ENCODE measurements at places on chromosomes 2 and 18.

- no peaks in the 10 kb centered on the region for H3K4me1 ChIP-seq
- no peak overlapping the region for H3K4me3 ChIP-seq
- H3K27me3 ChIP-seq, result no peaks in the 10 kb centered on the region
- no peak for DNase-seq
These were observed 56.5 kb downstream of the TPGS2 start for GRCh38 chr18:36772241-36772723.

DNA sequence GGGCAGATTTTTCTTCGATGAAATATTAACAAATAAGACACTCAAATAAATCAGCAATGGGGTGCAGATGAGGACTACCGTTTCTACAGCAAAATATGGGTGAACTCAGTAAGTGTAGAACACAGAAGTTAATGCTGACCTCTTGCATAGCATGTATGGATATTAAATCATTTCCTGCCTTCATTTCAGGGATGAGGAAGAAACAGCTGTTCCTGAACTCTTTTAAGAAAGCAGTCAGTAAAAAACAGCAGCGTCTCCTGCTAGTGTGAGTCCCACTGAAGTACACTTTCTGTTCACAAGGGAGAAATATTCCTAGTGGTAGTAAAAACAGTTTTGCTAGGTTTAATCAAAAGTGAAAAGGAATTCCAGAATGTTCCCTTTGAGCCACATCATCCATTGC is 379.0 kb downstream of the ZEB2 start:
- no peak overlapping the region for H3K4me3 ChIP-seq
- no peak for DNase-seq
- no peaks in the 10 kb centered on the region for H3K36me3 ChIP-seq
- H3K4me1 ChIP-seq, result no peaks in the 10 kb centered on the region
- H3K27me3 ChIP-seq, result no peaks in the 10 kb centered on the region

DNA sequence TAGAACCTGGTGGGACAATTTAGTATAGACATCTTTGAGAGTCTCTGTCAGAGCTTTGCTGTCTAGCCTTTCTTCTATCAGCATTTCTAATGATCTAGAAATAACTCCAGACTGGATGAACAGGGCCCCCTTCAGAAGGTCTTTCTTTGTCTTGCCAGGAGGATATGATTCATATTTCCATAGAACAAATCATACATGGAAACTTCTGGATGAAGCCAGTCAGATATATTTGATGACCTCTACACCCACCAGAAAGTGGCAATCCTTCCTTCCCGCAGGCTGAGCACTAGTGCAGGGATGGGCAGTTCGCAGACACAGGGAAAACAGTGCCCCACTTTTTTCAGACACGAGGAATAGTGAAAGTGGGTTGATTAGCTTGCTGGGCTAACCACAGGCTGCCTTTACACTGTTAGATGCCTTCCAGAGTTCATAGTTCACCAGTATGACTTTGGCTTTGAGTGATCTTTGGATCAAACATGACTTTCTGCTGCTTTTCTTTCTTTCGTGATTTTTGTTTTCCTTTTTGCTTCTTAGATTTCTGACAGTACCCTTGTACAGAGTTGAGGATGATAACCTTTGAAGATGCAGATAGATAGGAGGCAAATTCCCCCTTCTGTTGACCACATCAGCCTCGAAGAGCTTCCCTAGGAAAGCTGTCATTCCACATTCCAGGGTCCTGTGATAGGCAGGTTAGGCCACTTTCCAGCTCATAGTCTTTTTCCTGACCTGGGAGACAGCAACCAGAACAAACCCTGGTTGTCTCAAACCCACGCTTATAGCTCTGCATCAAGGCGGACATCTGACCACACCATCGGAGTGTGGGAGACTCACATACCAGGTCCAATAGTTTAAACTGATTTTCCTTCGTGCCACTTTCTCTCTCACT is 237.0 kb downstream of the ZNF407 start:
- H3K27ac ChIP-seq, result no peak overlapping the region
- H3K27me3 ChIP-seq, result no peaks in the 10 kb centered on the region
- H3K4me1 ChIP-seq, result no peaks in the 10 kb centered on the region
- no peak overlapping the region for H3K4me3 ChIP-seq
- no peak for DNase-seq

GRCh38 chr2:120346026-120346666 is at the start of gene INHBB:
TSS of gene INHBB (plus strand) at chr2:120346136. CDS start at chr2:120346189, 53 bp downstream.
- H3K27me3 ChIP-seq, result peaks cover 46% of the 10 kb centered on the region
- H3K36me3 ChIP-seq, result no peaks in the 10 kb centered on the region
- peak within 1 kb of the TSS; percentile 51 for H3K27ac ChIP-seq
- peaks cover 28% of the 10 kb centered on the region for H3K4me1 ChIP-seq
- DNase-seq, result no peak

DNA sequence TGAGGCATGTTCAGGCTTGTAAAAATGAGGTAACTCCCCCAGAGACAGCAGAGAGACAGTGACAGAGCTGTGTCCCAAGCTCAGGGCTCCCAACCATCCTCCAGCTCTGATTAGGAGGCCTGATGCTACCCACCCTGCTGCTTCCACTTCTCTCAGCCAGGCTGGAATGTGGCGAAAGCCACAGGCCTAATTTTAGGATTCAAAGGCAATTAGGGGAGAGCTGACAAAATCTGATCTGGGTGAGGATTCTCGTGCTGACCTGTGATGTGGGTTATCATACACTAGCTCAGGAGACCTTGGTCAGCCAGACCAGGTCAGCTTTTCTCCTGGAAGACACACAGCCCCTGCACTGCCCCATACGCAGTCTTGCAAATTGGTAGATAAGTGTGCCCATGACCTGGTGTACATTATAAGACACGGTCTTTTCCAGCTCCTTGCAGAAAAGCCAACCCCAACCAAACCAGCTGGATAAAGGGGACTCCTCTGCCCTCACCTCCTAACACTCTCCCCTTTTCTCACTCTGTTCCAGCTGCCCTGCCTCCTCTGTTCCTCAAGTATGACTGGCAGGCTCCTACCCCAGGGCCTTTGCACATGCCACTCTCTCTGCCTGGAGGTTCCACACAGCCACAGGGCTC is 225.9 kb downstream of the MGAT5 start:
- H3K27me3 ChIP-seq, result no peaks in the 10 kb centered on the region
- H3K4me1 ChIP-seq, result no peaks in the 10 kb centered on the region
- H3K27ac ChIP-seq, result no peak overlapping the region
- H3K36me3 ChIP-seq, result no peaks in the 10 kb centered on the region
- no peak for DNase-seq

DNA sequence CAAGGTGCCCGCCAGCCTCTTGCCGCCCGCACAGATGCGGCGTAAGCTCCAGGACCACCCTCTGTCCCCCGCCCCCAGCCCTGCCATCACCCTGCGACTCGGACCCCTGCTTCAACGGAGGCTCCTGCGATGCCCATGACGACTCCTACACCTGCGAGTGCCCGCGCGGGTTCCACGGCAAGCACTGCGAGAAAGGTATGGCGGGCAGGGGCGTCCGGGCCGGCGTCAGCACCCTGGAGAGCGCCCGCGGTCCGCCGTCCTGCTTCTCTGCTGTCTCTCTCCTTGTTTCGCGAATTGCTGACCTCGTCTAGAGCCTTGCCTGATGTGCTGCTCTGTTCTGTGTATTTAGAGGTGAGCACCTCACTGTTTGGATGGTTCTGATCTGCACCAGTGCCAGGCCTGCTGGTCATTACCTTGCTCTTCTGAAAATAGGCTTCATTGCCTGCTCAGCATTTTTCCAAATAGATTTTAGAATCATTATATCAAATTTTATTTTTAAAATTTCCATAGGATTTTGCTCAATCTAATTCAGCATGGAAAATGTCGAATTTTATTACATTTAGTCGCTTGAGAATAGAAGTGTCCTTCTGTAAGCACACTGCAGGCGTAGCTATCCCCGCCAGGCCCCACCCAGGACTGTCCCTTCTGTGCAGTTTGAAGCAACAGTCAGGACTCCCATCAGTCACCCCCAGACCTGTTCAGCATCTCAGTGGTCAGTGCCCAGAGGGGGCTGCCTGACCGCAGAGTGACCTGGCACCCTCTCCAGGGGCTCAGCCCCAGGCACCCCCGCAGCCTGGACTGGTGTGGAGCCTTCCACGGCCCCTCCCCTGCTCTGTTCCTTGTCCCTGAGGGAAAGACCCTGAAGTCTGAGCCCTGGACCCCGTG is 51.6 kb downstream of the SNED1 start:
- H3K27me3 ChIP-seq, result no peaks in the 10 kb centered on the region
- peaks cover 60% of the 10 kb centered on the region for H3K36me3 ChIP-seq
- DNase-seq, result no peak
- no peak overlapping the region for H3K27ac ChIP-seq
- H3K4me3 ChIP-seq, result no peak overlapping the region

GRCh38 chr18:73824671-73825070 is 323.0 kb downstream of the FBXO15 start:
- no peak overlapping the region for H3K27ac ChIP-seq
- H3K27me3 ChIP-seq, result no peaks in the 10 kb centered on the region

GRCh38 chr18:55275039-55275901 is 312.7 kb downstream of the TCF4 start:
- no peaks in the 10 kb centered on the region for H3K27me3 ChIP-seq
- no peak overlapping the region for H3K27ac ChIP-seq
- no peak overlapping the region for H3K4me3 ChIP-seq
- peaks cover 16% of the 10 kb centered on the region for H3K36me3 ChIP-seq
- H3K4me1 ChIP-seq, result peaks cover under 1% of the 10 kb centered on the region

DNA sequence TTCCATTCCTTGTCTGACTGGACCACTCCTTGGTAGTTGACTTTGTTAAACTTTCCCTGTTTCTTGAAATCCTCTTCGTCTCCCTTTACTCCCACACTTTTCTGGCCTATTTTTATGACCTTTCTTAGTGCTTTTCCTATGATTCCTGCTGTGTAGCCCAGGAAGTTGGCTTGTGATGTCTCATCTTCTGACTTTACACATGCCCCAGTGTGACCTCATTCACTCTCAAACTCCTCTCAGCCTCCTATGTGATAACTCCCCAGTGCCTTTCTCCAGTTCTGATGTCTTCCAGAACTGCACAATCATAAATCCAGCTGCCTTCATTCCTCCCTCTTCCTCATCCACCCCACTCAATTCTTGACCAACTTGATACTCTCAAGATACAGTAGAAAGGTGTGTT is 407.6 kb downstream of the TGIF1 start:
- DNase-seq, result no peak
- H3K4me1 ChIP-seq, result no peaks in the 10 kb centered on the region
- no peaks in the 10 kb centered on the region for H3K27me3 ChIP-seq
- no peaks in the 10 kb centered on the region for H3K36me3 ChIP-seq
- no peak overlapping the region for H3K27ac ChIP-seq

DNA sequence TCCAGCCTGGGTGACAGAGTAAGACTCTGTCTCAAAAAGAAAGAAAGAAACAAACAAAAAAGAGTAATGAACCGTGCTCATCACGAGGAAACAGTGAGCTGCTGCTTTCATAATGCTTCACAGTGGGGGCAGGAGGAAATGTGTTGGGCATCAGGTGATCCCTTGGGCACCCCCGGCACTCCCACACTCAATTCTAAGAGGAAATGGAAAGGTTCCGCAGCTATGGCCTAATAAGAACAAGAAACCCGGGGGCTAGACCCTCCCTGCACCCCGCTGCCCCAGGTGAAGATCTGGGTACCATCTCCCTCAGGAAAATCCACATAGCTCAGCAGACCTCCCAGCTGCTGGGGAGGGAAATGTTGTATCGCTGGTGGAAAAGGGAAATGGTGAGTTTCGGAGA is 118.9 kb downstream of the LPIN1 start:
- H3K4me1 ChIP-seq, result peaks cover 14% of the 10 kb centered on the region
- no peaks in the 10 kb centered on the region for H3K36me3 ChIP-seq
- H3K4me3 ChIP-seq, result no peak overlapping the region
- no peak for DNase-seq
- H3K27me3 ChIP-seq, result no peaks in the 10 kb centered on the region
- H3K27ac ChIP-seq, result no peak overlapping the region

- peaks cover 92% of the 10 kb centered on the region for H3K27me3 ChIP-seq
- no peak within 1 kb of the TSS for H3K4me3 ChIP-seq
- no peak within 1 kb of the TSS for H3K27ac ChIP-seq
- H3K4me1 ChIP-seq, result peaks cover 6% of the 10 kb centered on the region
These were observed at the start of gene NEUROD1 for GRCh38 chr2:181680055-181680936. TSS of gene NEUROD1 (minus strand) at chr2:181680517. CDS start at chr2:181678860, 1,657 bp downstream.

DNA sequence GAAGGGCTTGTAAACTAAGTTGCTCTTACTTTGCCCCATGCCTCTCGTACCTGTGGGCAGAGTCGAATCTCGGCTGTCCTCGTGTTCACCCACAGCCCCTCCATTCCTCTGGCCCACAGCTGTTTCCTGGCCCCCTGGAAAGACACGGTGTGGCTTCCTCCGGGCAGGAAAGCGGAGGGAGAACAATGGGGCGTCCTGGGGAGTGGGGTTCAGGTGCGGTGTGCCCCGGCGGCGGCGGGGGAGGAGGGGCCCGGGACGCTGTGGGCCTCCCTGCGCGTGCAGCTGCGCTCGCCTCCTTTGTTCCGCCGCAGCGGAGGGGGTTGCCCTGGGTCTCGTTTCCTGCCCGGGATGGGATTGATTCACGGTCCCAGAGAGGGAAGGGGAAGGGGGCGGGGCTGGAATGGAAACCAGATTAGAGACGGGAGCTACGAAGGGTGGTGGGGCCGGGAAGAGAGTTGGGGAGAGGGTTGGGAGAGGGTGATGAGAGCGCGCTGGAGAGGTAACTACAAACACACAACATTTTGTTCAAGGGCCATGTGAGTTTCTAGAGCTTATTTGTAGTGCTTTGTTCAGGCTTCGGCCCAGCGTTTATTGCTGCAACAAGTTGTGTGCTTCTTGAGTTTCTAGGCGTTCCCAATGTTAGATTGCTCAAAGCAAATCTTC is 796 bp downstream of the MYO1B start:
- no peaks in the 10 kb centered on the region for H3K36me3 ChIP-seq
- peaks cover 35% of the 10 kb centered on the region for H3K4me1 ChIP-seq
- peak overlapping the region; percentile 77 for H3K4me3 ChIP-seq
- H3K27ac ChIP-seq, result peak overlapping the region; percentile 85
- H3K27me3 ChIP-seq, result no peaks in the 10 kb centered on the region

DNA sequence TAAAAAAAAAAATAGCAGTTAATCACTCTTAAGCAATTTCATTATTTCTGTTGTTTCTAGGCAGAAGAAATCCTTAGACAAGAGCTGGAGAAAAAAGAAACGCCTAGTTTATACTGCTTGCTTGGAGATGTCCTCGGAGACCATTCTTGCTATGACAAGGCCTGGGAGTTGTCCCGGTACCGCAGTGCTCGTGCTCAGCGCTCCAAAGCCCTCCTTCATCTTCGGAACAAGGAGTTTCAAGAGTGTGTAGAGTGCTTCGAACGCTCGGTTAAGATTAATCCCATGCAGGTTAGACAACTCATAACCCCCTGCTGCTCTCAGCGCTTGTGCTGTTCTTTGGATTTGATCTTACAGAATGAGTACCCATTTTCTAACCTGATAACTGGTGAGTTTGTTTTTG is 130.4 kb downstream of the TTC27 start:
- no peak overlapping the region for H3K4me3 ChIP-seq
- peaks cover 18% of the 10 kb centered on the region for H3K36me3 ChIP-seq
- DNase-seq, result no peak
- H3K27me3 ChIP-seq, result no peaks in the 10 kb centered on the region
- H3K4me1 ChIP-seq, result no peaks in the 10 kb centered on the region

- H3K4me1 ChIP-seq, result no peaks in the 10 kb centered on the region
- H3K27me3 ChIP-seq, result no peaks in the 10 kb centered on the region
- DNase-seq, result no peak
- H3K27ac ChIP-seq, result no peak overlapping the region
These were observed 21.6 kb upstream of the OTX1 start for GRCh38 chr2:63029058-63029457.

GRCh38 chr2:63658176-63658968 is 69.6 kb downstream of the MDH1 start:
- no peaks in the 10 kb centered on the region for H3K36me3 ChIP-seq
- H3K4me1 ChIP-seq, result no peaks in the 10 kb centered on the region
- H3K27ac ChIP-seq, result no peak overlapping the region

Measured in upper lobe of right lung (tissue), 1 donor.